Stimulated activated naive B cell treated with anti-CD40 and anti-IgM and Interleukin-4, amounts not matched to agents 10 μg/mL and 1 μg/mL and 100 μg/mL, for 72 hours (primary cell): ENCODE measurements at places on chromosomes 5 and 9.

- DNase-seq: no peak
- H3K27ac ChIP-seq: no peak overlapping the region
- H3K4me1 ChIP-seq: no peaks in the 10 kb centered on the region
- H3K36me3 ChIP-seq: no peaks in the 10 kb centered on the region
Observed at GRCh38 chr5:178854284-178854683, 5.5 kb upstream of the ZNF354B start.

DNA sequence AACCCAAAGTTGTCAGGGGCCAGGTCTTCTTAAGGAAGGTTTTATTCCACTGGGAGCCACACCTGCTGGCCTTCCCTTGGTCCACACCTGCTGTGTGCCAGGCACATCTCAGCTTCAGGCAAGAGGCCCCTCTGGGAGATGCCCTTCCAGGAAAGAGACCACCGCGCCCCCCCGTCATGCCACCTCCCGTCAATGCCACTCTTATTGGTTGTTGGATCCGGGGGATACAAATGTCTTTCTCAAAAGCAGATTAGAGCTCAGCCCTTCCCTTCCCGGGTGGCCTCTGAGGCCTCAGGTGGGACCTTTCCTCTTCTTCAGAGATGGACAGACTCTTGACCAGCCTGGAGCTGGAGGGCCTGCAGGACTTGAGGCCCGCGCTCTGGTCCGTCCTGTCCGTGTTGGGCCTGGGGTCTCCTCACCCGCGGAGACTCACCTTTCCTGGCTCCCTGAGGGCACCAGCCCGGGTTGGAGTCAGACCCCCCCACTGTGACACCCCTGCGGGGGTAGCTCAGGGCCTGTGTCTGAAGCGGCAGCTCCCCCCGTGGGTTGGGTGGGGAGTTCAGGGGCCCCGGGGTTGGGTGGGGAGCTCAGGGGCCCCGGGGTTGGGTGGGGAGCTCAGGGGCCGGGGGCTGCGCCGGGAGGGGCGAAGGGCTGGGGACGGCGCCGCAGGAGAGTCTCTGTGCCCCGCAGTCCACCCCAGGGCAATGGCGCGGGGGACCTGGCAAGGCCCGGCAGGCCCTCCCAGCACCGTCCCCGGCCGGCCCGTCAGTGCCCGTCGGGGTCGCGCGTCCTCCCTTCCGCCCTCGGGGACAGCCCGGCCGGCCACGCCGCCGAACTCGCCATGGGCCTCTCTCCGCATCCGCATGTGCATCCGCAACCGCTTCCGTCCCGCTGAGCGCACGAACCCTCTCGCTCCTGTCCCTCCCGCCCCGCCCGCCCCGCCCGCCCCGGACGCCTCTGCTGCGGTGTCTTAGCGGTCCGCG is 3.7 kb upstream of the SLC9A3 start:
- H3K4me1 ChIP-seq: peaks cover 42% of the 10 kb centered on the region
- peaks cover 55% of the 10 kb centered on the region for H3K27me3 ChIP-seq
- H3K4me3 ChIP-seq: no peak overlapping the region
- no peak overlapping the region for H3K27ac ChIP-seq
- DNase-seq: no peak
- H3K36me3 ChIP-seq: no peaks in the 10 kb centered on the region

DNA sequence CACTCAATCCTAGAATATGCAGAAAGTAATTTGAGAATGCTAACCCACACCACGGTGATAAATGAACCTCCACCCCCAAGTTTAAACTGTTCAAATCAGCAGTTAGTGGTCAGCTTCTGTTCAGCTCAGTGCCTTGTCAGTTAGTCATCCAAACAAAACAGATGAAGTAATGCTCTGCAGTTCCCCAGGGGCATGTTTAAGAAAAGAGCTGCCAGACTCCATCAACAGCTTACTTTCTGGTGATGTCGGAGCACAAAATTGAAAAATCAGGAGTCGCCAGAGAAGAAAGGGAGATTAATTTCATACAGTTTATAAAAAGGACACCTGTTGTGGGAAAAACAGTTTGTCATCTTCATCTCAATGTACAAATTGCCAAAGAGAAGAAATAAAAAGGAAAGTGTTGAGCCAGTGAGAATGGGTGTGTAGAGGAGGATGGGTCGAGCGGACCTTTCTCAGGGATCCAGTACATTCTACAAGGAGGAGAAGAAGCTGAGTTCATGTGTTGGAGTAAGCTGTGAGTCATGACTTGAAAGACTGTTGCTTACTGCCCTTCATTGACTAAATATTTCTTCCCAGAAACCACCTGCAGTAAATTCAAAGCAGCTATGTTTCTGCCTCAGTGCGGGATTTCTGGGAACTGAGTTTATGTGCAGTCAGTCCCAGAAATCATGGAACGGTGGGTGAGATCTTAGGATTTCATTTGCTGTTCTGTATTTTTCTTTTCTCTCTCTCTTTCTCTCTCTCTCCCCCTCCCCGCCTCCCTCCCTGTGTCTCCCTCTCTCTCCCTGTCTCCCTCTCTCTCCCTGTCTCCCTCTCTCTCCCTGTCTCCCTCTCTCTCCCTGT is 13.7 kb downstream of the TRIO start:
- H3K4me1 ChIP-seq: peaks cover 44% of the 10 kb centered on the region
- no peaks in the 10 kb centered on the region for H3K27me3 ChIP-seq
- no peak for DNase-seq
- H3K27ac ChIP-seq: no peak overlapping the region

GRCh38 chr9:82805027-82805426 is 257.9 kb downstream of the RASEF start:
- no peak for DNase-seq
- H3K36me3 ChIP-seq: no peaks in the 10 kb centered on the region
- H3K4me1 ChIP-seq: no peaks in the 10 kb centered on the region
- H3K27ac ChIP-seq: no peak overlapping the region
- H3K4me3 ChIP-seq: no peak overlapping the region

- H3K27ac ChIP-seq: no peak overlapping the region
- no peak for DNase-seq
Observed at GRCh38 chr5:63743096-63743798, 219.0 kb downstream of the HTR1A start.

GRCh38 chr5:135036405-135036804 is 2.4 kb upstream of the PITX1 start:
- peaks cover 4% of the 10 kb centered on the region for H3K36me3 ChIP-seq
- H3K4me3 ChIP-seq: no peak overlapping the region
- peaks cover 84% of the 10 kb centered on the region for H3K27me3 ChIP-seq

- peaks cover 39% of the 10 kb centered on the region for H3K36me3 ChIP-seq
- H3K27ac ChIP-seq: peak overlapping the region; percentile 75
- no peaks in the 10 kb centered on the region for H3K27me3 ChIP-seq
Observed at GRCh38 chr5:158841481-158842276, 258.0 kb downstream of the EBF1 start.

GRCh38 chr5:127705120-127705892 is 2.1 kb downstream of the CCDC192 start:
- no peaks in the 10 kb centered on the region for H3K36me3 ChIP-seq
- H3K4me3 ChIP-seq: no peak overlapping the region
- peaks cover 5% of the 10 kb centered on the region for H3K27me3 ChIP-seq
- no peak for DNase-seq
- H3K4me1 ChIP-seq: no peaks in the 10 kb centered on the region

DNA sequence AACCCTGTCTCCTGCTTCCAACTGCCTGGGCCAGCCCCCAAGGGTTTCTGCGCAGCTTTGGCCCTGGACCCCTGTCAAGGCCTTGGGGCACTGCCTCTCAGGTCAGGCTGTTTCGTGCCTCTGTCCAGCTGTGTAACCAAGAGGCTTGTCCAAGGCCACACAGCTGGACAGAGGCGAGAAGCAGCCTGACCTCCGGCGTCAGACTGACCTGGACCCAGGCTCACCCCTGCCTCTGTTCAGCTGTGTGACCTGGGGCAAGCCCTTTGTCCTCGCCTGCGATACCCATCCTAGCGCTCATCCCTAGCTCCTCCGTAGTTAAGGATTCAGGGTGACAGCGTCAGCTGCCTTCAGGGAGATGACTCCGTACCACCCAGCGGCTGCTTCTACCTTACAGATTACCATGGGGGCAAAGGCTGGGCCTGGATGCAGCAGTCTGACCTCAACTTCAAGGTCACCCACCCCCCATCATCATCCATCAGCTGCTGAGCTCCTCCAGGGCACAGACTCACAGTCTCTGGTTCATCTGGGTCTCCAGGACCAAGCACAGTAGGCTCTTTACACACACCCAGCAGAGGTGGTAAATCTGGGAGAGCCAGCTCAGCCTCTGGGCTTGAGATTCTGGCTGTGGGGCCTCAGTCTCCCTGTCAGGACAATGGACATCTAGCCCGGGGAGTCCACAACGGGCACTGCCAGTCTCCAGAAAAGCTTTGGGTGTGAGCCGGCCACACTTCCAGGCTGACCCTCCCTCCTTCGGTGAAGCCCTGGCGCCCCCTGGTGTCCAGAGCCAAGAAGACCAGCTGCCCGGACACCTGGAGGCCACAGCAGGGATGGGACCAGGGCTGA is 7.9 kb downstream of the AK1 start:
- peak; percentile 82 for DNase-seq
- H3K27ac ChIP-seq: no peak overlapping the region
- no peak overlapping the region for H3K4me3 ChIP-seq

- H3K4me3 ChIP-seq: no peak overlapping the region
- no peaks in the 10 kb centered on the region for H3K27me3 ChIP-seq
- DNase-seq: no peak
- no peak overlapping the region for H3K27ac ChIP-seq
- no peaks in the 10 kb centered on the region for H3K36me3 ChIP-seq
Observed at GRCh38 chr9:18689921-18690320, 216.0 kb downstream of the ADAMTSL1 start.

GRCh38 chr5:50889790-50890189 is 223.4 kb downstream of the PARP8 start:
- DNase-seq: no peak
- peaks cover 7% of the 10 kb centered on the region for H3K27me3 ChIP-seq
- no peak overlapping the region for H3K27ac ChIP-seq
- H3K36me3 ChIP-seq: no peaks in the 10 kb centered on the region
- no peaks in the 10 kb centered on the region for H3K4me1 ChIP-seq

GRCh38 chr5:78771260-78772205 is 123.0 kb upstream of the LHFPL2 start:
- peaks cover 49% of the 10 kb centered on the region for H3K4me1 ChIP-seq
- no peaks in the 10 kb centered on the region for H3K27me3 ChIP-seq
- H3K4me3 ChIP-seq: peak overlapping the region; percentile 25
- DNase-seq: no peak

- peaks cover 21% of the 10 kb centered on the region for H3K27me3 ChIP-seq
- H3K4me1 ChIP-seq: peaks cover 8% of the 10 kb centered on the region
- H3K27ac ChIP-seq: no peak overlapping the region
- no peak for DNase-seq
- no peaks in the 10 kb centered on the region for H3K36me3 ChIP-seq
Observed at GRCh38 chr5:133512896-133513295, 99.4 kb downstream of the FSTL4 start.

GRCh38 chr5:143453720-143454119 is 50.2 kb upstream of the NR3C1 start:
- no peak overlapping the region for H3K4me3 ChIP-seq
- H3K27ac ChIP-seq: no peak overlapping the region
- H3K36me3 ChIP-seq: no peaks in the 10 kb centered on the region

DNA sequence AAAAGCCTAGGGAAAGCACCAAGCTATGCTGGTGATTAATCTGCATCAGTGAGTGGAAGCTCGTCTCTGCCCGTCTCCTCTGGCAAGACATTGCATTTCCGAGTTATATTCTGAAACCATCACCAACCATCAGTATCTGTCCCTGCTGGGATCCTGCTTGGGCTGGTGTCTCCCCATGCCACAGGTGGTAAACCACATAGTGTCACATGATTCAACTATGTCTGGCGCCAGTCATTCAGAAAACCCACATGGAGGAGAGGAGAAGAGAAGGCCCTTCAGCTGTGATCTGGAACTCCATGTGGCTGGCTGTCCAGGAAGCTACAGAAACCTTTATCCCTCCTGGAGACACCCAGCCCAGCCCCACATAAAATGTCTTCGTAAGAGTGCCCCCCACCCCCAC is 4.8 kb downstream of the IL9 start:
- H3K27me3 ChIP-seq: peaks cover 32% of the 10 kb centered on the region
- no peaks in the 10 kb centered on the region for H3K4me1 ChIP-seq
- H3K4me3 ChIP-seq: no peak overlapping the region

GRCh38 chr5:168714046-168714445 is 134.9 kb upstream of the PANK3 start:
- no peaks in the 10 kb centered on the region for H3K27me3 ChIP-seq
- no peaks in the 10 kb centered on the region for H3K36me3 ChIP-seq
- H3K27ac ChIP-seq: no peak overlapping the region
- no peaks in the 10 kb centered on the region for H3K4me1 ChIP-seq

DNA sequence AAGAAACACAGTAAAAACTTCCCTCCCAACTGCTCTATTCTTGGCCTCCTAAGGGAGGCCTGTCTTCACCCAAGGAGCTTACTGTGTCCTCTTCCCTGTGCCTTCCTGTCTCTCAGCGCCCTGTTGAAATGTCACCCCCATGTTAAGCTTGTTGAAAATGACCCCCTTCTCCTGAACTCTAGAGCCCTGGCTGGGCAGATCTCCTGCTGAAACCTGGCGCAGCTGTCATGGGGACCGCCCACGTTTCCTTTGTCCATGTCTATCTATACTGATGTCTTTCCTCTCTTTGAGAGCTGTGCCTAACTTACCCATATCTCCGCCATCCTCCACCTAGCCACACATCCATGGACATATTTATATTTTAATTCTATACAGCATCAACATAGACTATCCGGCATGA is 33.3 kb downstream of the PTCH1 start:
- no peak overlapping the region for H3K27ac ChIP-seq
- H3K27me3 ChIP-seq: peaks cover 24% of the 10 kb centered on the region
- DNase-seq: no peak
- H3K36me3 ChIP-seq: no peaks in the 10 kb centered on the region
- no peak overlapping the region for H3K4me3 ChIP-seq
- peaks cover 5% of the 10 kb centered on the region for H3K4me1 ChIP-seq

DNA sequence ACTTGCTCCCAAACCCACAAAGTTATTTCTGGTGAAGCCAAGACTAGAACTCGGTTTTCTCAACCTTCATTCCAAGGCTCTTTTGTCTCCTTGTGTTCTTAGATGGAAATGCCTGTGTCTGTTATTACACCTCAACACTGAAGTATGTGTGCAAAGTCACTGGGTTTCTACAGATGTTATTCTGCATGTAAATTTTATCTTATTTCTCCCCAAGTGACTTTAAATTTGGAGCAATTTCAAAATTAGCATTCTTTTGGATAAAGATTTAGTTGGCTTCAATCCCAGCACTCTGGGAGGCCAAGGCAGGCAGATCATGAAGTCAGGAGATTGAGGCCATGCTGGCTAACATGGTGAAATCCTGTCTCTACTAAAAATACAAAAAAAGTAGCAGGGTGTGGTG is 104.4 kb upstream of the GNA14 start:
- no peak overlapping the region for H3K4me3 ChIP-seq
- DNase-seq: no peak
- H3K27ac ChIP-seq: no peak overlapping the region
- no peaks in the 10 kb centered on the region for H3K4me1 ChIP-seq
- H3K36me3 ChIP-seq: no peaks in the 10 kb centered on the region
- H3K27me3 ChIP-seq: no peaks in the 10 kb centered on the region

DNA sequence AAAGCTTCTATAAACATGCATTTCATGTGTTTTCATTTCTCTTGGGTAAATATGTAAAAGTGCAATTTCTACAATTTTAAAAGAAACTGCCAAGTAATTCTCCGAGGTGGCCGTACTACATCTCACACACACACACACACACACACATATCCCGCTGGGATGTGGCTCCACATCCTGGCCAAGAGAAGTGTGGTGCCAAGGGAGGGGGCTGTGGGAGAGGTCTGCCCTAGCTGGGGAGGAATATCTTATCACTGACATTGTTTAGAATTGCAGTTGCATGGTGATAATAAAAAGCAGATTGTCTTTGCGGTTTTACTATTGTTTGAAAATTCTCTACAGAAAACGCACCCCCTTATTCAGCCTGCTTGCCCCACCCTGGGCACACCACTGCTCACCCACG is 558.4 kb downstream of the BNC2 start:
- H3K27ac ChIP-seq: no peak overlapping the region
- DNase-seq: no peak
- H3K27me3 ChIP-seq: no peaks in the 10 kb centered on the region
- no peaks in the 10 kb centered on the region for H3K4me1 ChIP-seq
